Stimulated activated CD8-positive, alpha-beta memory T cell treated with anti-CD3 and anti-CD28 coated beads, Interleukin-15, amount 100 ng/mL, for 48 hours (primary cell): ENCODE measurements at places on chromosomes 2 and 18.

- no peak for DNase-seq
Observed at GRCh38 chr2:128635361-128635900, 316.8 kb upstream of the HS6ST1 start.

GRCh38 chr2:222663479-222663878 lies 7.6 kb upstream of the FARSB start:
- no peak for DNase-seq

GRCh38 chr2:124161542-124161941 lies 136.5 kb downstream of the CNTNAP5 start:
- DNase-seq = no peak

GRCh38 chr2:212540341-212540740 lies 1.7 kb upstream of the ERBB4 start:
- DNase-seq = no peak

- no peak for DNase-seq
Observed at GRCh38 chr2:25034081-25034480, 7.8 kb upstream of the EFR3B start.

DNA sequence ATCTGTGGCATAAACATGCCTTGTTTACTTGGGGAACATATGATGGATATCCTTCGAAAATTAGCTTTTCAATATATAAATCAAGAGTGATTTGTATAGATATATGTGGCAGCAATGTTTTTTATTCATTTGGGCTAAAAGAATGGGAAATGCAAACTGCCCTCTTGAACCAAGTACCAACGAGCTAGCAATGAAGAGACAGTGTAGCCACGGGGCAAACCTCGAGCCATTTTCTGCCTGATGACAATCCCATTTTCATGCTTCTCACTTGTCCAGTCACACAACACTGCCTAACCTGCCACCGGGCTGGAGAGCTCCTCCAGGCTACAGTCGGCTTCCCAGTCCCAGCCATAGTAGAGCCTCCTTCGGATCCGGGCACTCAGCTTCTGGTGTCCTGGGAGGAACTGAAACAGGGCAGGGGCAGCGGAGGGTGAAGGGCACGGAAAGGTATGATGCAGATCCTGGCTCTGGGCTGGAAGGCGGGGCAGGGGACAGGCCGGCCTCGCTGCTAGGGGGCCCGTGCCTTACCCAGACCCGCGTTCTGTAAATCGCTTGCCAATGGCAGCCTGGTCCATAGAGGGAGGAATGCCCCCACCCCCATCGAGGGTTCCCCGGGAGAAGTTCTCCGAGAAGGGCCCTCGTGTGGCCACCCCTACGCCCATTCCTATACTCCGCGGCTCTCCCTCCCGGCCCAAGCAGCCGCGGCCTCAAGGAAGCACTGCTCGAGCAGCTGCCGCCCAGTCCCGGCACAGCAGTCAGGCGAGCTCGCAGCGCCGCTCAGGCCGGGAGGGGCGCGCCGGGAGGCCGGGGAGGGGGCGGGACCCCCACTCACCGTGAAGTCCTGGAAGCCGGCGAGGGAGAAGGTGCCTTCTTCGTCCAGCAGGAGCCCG lies 552 bp downstream of the CNPPD1 start:
- no peak for DNase-seq

- DNase-seq = no peak
Observed at GRCh38 chr2:60675301-60675700, 80.8 kb upstream of the PAPOLG start.

- DNase-seq = no peak
Observed at GRCh38 chr18:10064267-10064666, 150.5 kb downstream of the VAPA start.

DNA sequence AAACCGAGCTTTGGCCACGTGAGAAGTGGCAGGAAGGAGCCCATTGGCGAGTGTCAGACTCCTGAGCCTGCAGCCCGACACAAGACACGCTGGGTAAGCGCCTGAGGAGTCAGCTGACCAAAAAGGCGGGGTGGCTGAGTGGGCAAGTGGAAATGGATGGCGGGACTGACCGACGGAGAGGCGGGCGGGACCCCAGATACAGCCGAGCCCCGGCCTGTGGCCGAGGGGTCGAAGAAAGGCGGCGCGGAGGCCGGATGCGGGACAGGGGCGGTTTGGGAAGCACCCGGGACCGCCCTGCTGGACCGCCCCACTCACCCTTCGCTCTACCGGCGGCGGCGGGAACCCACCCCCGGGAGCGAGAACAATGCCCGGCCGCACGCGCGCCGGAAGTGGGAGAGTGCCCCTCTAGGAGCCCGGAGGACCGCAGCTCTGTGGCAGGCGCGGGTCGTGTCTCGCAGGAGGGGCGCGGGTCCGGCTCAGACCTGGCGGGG lies 22.8 kb downstream of the ZSCAN30 start:
- peak; percentile 38 for DNase-seq

GRCh38 chr2:215554689-215555498 lies 119.0 kb upstream of the FN1 start:
- no peak for DNase-seq

DNA sequence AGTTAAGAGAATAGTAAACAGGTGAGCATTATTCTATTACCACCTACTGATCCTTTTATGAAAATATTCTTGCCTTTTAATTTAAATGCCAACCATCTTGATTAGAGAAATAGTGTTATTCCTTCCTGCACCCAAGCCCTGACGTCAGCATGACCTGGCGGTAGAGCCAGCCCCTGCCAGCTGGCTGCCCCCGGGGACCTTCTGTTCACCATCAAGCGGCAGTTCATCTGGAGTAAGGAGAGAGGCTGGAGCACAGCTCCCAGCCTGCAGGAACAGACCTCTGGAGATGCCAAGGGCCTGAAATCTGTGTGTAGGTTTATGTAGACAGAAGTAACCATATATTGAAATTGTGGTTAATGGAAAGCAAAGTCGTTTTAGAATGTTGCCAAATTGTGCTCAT lies 171.8 kb downstream of the GBX2 start:
- DNase-seq = no peak

DNA sequence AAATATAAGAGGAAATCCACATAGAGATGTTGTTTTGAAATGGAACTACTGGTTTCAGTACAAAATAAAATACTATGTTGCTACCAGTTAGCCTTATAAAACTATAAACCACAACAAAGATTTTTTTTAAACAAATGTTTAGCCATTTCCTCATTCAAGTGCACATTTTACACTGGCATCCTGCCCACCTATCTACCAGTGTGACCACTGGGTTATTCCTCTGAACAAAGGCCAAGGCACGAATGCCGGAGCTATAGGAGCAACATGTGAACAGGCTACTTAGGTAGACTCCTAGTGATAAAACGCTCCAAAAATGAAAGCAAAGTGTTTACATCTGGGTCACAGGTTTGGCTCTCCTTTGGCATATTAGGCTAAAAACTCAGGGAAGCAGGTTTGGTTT lies 31.8 kb upstream of the SULT1C4 start:
- no peak for DNase-seq

- DNase-seq = no peak
Observed at GRCh38 chr2:215755641-215756345, 257.6 kb downstream of the MREG start.

- no peak for DNase-seq
Observed at GRCh38 chr2:114056294-114057143, 166.6 kb downstream of the ACTR3 start.

DNA sequence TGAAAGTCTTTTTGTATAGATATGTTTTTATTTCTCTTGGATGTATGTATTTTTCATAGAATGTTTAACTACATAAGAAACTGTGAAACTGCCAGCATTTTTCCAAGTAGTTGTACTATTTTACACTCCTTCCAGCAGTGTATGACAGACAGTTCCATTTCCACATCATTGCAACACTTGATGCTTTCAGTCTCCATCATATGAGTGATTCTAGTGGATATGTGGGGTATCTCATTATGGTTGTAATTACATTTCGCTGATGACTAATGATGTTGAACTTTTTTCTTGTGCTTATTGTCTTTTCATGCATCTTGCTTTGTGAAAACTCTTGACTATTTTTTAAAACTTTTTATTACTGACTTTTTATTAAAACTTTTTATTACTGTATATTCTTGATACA lies 101.4 kb downstream of the ARHGAP28 start:
- DNase-seq = no peak

GRCh38 chr2:42969231-42970150 lies 177.1 kb upstream of the HAAO start:
- DNase-seq = no peak

DNA sequence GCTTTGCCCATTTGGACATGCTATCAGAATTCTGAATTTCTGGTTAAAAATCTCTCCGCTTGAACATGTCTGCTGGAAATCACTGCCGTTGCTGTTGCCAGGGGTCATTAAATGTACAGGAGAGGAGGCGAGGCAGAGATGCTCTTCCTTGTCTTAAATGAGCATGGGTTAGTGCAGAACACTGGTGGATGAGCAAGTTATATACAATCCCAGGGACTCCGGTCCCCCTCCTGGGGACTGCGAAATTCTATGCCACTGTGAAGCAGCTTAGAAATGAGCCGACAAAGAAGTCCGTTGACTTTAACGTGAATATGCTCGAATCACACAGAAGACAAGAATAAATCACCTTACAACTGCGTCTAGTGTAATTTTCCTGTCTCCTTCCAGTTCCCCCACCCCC lies 95.1 kb upstream of the KLHL14 start:
- DNase-seq = no peak

DNA sequence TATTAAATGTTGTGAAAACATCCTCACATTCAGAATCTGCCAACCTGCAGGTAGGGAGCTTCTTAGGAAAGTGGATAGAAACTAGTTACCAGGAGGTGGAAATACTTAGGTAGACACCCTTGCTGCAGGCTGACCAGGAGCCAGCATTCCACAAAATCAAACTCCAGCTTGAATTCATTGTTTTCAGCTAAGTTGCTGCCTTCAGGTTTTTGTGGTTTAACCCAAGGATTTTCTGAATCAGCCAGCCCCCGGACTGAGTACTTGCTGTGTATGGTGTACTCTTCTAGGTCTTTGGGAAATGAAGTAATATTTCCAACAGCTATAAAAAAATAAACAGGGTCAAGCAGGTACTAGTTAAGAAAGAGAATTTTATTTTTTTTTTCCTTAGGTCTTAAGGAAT lies 192.1 kb upstream of the CHST9 start:
- no peak for DNase-seq

GRCh38 chr2:133641497-133641896 lies 73.2 kb upstream of the NCKAP5 start:
- no peak for DNase-seq
